ENCODE measurements at places on chromosomes 3 and 15.

GRCh38 chr3:195394024-195394423, 48.8 kb downstream of the ACAP2 start:
- DNase-seq: no peak

DNA sequence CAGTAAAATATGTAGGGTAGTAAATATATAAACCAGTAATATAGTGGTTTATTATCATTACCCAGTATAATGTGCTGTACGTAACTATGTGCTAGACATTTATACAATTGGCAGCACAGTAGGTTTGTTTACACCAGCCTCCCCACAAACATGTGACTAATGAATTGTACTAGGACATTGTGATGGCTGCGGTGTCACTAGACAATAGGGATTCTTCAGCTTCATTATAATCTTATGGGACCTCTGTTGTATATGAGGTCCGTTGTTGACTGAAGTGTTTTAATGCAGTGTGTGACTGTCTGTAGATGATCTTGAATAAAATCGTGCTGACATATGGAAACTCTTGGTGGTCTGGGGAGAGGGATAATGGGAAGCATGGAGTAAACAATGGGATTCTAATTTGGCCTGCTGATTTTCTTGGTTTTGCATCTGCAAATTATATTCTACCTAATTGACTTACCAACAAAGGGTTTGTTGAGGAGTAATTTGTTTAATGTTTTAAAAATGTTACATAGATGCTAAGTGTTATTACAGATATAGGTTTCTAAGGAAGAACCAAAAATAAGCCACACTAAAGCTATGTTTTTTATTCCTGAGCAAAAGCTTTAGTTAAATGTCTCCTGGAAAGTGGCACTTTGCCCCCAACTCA, 496.5 kb upstream of the TBL1XR1 start:
- no peak for DNase-seq

DNA sequence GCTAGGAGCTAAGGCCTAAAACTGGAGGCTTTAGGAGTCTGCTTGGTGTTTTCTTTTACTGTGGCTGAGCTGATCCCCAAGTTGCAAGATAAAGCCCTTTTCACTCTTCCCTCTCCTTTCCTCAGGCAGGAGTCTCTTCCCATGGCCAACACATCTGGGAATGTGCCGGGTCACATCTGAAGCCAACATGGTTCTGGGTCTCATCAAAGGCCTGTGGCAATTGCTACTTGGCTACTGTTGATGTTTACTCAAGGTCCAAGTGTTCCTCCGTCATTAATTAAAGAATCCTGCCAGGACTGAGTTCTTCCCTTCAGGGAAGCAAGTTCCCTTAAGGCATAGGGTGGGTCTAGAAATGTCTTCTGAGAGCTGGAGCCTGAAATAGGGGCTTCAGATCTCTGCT, 230.2 kb downstream of the GBE1 start:
- no peak for DNase-seq

DNA sequence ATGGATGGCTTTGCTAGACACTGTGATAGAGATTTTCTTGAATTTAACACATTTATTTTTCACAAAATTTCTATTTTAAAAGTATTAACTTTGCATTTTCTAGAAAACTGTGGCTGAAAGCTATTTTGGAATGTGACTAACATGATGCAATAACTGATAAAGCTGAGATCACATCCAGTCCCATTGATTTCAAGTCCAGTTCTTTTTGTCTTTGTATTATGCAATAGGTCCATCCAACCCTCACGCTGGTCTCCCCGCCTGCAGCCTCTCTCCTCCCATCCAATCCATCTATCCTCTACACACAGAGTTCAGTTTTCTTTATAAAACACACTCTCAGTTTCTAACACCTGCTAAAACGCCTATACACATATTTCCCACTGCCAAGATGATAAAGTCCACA, 178.8 kb downstream of the CNTN3 start:
- DNase-seq: no peak

GRCh38 chr3:171811913-171812335, 1.6 kb upstream of the PLD1 start:
- DNase-seq: no peak

DNA sequence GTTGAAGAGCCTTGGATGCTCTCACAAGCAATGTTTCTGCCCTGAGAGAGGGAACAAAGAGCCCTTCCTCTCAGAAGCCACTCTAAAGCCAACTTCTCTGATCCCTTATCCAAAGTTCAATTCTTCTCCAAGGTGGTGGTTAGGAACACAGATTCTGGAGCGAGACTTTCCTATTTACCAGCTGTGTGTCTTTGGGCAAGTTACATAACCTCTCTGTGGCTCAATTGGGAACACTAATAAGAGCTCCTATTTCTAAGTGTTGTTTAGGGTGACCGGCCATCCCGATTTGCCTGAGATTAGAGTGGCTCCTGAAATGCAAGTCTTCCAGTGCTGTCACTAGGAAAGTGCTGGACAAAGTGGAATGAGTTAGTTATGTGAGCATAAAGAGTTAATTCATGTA, 108.8 kb upstream of the PTX3 start:
- DNase-seq: no peak

Measured in activated CD4-positive, alpha-beta T cell treated with anti-CD3 and anti-CD28 coated beads, Interleukin-2, amount 50 U/mL, for 4 hours (primary cell).